ENCODE measurements at places on chromosomes 13 and 19.

- peak; percentile 82 for DNase-seq
Measured at GRCh38 chr19:49987159-49987698, 26.3 kb upstream of the SIGLEC11 start.

DNA sequence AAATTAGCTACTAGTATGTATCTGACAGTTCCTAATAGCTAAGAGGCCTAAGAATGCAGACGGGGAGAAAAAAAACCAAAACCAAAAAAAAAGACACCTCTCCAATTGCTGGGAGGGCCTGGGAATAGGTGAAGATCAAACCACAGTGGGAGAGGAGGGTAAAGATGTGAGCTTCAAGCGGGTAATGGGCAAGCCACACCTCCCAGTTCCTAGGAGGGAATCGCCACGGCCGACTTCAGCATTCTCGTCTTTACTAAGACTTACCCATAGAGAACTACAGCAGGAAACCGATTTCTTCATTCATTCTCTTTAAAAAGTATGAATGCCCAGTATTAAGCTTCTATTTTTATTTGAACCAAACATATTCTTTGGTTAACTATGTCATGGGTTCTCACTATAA is 5.6 kb upstream of the EEF1AKMT1 start:
- DNase-seq, result no peak

- DNase-seq, result no peak
Measured at GRCh38 chr13:84439108-84439507, 556.8 kb upstream of the SLITRK1 start.

- no peak for DNase-seq
Measured at GRCh38 chr19:991174-991931, 7.2 kb downstream of the WDR18 start.

DNA sequence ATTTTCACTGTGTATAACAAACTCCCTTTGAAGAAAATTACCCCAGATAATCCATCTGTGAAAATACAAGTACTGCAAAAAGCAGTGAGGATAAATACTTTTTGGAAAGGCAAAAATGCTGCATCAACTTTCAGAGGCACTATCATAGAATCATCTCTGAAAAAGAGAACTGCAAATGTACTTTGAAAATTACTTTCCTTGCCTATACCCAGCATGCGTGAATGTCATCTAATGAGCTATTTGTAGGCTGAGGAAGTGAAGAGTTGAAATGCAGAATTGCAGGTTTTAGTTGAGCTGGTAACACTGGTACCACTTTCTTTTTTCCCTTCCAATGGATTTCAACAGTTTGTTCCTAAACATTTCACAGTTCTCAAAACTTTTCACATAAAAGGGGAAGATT is 196.7 kb downstream of the TBC1D4 start:
- no peak for DNase-seq

DNA sequence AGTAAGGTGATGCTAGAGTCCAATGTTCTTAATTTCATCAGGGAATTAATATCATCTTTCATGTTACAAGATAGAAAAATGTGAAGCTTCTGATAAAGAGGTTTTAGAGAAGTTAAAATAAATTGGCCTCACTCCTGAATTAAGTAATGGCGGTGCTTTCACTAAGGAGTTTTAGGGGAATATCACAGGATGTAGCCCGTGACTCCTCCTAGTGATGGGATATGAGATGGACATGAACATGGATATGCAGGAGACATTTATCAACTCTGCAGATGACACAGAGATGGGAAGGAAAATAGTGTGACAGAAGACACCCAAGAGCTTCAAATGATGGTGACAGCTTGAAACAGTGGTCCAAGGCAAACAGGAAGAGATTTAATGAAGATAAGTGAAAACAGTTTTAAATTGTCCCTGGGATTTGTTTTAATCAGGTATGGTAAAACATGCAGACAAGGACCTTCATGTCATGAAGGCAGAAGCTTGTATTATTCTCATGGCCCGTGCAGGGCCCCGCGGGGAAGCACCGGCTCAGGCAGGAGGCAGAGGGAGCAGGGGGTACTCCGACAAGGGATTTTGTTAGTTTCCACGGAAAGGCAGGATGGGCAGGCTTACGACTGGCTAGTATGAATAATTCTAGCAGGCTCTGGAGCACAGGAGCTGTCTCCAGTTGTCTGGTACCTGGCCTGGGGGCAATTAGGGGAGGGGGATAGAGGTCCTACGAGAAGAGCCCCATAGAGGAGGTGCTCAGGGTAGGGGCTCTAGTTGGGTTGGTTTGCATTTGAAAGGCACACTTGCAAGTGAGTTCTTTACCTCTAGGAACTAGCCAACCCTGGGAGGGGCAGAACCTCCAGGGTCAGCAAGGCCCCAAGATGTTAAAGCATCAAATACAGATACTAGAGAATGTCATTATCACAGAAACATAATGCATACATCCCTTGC is 38.7 kb upstream of the FARP1 start:
- DNase-seq, result peak; percentile 10

DNA sequence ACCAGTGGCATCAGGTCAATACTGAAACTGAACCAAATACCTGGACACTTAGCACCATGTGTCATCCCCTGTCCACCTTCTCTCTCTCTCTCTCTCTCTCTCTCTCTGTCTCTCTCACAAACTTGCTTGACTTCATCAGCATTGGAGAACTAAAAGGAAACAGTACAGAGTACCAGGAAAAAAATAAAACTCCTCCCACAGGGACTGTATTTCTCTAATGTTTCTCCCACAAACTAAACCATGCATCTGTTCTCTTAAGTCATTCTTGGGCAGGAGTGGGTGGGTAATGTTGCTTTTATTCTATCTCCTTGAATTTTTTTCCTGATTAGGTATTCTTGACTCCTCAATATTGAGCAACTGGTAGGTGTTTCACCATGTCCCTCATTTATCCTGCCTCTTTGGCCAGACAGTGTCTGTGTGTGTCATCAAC is 112.9 kb upstream of the CACNA1A start:
- no peak for DNase-seq

GRCh38 chr13:111517641-111518010 is 197.2 kb downstream of the TEX29 start:
- DNase-seq, result no peak

DNA sequence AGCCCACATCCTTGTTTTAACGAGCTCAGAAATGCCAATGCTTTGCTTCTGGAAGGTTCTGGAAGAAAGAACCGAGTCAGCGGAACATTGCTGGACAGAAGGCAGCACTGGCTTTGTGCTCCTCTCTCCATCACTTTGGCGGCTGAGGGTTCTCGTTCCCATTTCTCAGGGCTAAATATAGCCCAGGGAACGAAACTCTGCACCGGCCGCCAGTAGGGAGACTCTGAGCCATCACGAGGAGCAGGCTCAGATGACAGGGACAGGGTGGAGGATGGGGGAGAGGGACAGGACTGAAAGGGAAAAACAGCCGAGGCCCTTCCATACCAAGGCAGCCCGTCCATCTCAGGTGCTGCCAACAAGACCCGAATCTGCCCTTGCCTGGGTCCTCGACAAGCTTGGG is 166.4 kb downstream of the CACNA1A start:
- DNase-seq, result no peak

DNA sequence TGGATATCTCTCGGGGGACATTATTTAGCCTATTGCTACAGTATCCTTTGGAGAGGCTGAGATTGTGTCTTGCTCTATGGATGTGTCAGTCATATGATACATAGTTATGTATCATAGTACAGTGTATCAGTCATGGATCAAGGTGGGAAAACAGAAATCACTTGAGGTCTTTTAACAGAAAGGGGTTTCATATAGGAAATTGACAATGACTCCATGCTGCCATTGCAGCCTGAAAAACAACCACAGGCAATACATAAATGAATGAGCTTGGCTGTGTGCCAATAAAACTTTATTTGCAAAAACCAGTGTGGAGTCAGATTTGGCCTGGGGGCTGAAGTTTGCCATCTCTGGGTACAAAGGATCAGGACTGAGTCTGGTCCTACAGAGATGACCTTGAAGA is 35.4 kb downstream of the COLGALT1 start:
- no peak for DNase-seq

DNA sequence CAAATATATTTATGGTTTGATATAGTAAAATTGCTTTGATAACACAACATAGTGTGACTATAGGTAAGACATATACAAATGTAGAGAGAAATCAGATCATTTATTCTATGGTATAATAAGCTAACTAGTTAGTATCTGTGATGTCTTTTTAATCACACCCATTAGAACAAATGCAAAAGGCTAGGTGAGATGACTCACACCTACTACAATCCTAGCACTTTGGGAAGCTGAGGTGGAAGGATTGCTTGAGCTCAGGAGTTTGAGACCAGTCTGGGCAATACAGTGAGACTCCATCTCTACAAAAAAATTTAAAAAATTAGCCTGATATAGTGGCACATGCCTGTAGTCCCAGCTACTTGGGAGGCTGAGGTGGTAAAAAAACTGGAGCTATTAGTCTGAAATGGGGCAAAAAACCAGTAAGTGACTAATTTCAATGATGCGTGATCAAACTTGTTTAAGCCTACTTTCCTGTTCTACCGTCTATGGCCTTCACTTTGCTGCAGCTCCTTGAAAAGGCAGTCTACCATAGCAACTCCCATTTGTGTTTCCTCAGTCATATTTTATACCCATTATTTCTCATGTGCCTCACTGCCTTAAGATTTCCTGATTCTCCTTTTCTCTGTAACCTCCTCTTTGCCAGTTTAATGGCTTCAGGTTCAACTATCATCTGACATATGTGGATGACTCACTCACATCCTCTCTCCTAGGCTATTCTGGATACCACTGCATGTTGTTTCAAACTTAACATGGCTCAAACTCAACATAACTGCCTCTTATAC is 12.5 kb downstream of the ALG5 start:
- DNase-seq, result no peak

DNA sequence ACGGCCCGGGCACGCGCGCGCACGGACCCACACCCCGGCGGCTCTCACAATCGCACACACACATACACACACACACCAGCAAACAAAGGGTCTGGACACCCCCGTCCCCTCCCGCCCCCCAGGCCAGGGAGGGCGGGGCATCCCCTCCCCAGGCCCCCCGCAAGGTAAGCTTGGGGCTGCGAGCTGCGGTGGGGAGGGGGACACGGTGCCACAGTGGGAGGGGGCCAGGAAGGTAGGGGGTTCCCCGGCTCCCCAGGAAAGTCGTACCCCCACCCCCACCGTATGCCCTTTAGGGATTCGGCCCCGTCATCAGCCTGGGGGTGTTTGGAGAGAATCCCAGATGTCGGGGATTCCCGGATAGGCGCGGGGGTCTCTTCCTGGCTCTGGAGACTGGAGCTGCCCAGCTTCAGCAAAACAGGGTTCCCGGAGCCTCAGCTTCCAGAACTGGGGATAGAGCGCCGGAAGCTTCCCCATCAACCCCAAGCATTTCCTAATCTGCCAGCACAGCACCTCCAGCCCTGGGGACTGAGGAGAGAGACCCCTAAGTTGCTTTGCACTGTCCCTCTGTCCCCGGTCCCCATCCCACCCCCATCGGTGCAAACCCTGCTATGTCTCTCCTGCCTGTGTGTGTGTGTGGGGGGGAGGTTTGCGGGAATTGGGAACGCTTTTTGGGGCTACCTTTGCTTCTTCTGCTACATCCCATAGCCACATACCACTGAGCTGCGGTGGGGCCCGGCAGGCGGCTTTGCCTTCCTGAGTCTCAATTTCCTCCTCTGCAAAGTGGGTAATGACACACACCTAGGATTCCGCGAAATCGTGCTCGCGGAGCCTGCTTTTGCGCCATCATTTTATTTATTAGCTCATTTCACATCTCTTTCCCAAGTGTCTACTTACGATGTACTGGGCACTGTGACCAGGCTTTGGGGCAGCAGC is 1.8 kb upstream of the CDC37 start:
- DNase-seq, result no peak

DNA sequence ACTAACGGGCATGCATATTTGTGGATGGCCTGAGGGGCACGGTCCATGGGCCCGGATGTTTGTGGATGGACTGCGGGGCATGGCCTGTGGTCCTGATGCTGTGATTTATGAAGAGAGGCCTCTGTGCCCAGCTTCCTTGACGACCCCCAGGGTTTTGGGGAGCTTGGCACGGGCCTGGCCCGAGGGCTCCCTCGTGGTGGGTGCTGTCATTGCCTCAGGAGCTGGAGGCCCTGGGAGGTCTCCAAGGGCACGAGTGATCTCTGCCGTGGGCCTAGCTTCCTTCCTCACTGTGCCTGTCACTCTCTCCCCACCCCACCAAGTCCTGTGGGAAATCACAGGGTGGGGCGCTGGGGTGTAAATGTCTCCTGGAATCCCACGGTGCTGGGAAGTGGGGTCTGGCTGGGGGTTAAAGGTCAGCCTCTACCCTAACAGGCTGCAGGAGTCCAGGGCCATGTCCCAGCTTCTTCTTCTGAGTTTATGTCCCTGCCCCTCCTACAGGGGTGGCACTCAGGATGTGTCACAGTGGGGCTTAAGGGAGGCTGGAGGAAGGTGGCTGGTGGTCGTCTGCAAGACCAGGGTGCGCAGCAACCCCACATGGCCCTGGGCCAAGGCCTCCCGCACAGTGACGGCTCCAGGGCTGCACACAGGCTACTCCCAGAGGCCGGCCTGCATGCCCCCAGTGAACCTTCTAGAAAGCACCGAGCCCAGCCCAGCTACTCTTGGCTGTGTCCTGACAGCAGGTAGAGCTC is 27.6 kb upstream of the RANBP3 start:
- no peak for DNase-seq

GRCh38 chr19:18796239-18796638 is 5.1 kb upstream of the COMP start:
- no peak for DNase-seq
